ENCODE measurements at places on chromosomes 11 and 22.

GRCh38 chr11:7520981-7521487 lies 7.2 kb downstream of the PPFIBP2 start:
- no peak for DNase-seq

DNA sequence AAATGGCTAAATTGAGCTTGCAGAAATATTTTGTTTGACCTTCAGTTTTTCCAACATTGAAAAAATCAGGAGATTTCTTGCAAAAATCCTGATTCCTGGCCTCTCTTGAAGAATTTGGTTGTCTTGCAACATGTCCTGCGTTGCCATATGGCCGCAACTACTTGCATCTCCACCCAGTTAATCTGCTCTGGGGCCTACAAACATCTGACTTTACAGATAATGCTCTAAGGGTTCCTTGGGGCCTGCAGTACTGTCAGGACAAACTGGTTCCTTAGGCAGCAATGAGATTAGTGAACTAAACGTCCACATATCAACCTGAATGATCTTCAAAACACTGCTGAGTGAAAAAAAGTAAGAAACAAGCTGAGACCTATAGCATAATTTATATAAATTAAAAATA lies 36.6 kb upstream of the FEZ1 start:
- DNase-seq, result no peak

DNA sequence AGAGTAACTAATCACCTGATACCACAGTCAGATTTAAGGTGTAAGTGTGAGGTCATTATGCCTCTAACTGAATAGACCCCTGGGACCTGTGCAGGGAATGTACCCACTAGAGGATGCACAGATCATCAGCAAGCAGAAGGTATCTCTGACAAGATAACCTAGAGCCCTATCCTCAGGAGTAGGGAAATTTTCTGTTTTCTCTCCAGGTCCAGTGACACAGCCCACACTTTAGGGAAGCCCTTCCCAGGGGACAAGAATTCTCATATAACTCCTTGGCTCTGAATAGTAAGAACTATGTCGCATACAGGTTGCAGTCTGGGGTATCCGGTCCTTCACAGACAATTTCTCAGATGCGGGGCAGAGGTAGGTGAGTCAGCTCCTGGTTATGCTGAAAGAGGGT lies at the start of gene OR52E5:
OR52E5 (plus strand) TSS at position 301 of the 400 bp plus-strand sequence. CDS start 7,569 bp downstream, outside the sequence.
- DNase-seq, result no peak

- no peak for DNase-seq
These were observed 89.3 kb upstream of the SLC22A12 start for GRCh38 chr11:64501500-64502427.

- DNase-seq, result no peak
These were observed 3.1 kb downstream of the DEAF1 start for GRCh38 chr11:691710-692590.

GRCh38 chr11:36465449-36466163 lies 44.5 kb downstream of the TRAF6 start:
- DNase-seq, result no peak

GRCh38 chr22:35313311-35314121 lies 13.8 kb downstream of the TOM1 start:
- DNase-seq, result no peak

Measured in ELF-1 (cell line).